ENCODE measurements at places on chromosomes 2 and 18. TPM values are rescaled to one million over a fixed set of nuclear protein-coding genes. Genes with fewer than 3 reads are reported as not detected.
A peak's percentile ranks its signal among the peaks of the same experiment; 100 is the strongest.

- DNase-seq = no peak
Measured at GRCh38 chr2:42756966-42757513, 6.9 kb downstream of the OXER1 start.

DNA sequence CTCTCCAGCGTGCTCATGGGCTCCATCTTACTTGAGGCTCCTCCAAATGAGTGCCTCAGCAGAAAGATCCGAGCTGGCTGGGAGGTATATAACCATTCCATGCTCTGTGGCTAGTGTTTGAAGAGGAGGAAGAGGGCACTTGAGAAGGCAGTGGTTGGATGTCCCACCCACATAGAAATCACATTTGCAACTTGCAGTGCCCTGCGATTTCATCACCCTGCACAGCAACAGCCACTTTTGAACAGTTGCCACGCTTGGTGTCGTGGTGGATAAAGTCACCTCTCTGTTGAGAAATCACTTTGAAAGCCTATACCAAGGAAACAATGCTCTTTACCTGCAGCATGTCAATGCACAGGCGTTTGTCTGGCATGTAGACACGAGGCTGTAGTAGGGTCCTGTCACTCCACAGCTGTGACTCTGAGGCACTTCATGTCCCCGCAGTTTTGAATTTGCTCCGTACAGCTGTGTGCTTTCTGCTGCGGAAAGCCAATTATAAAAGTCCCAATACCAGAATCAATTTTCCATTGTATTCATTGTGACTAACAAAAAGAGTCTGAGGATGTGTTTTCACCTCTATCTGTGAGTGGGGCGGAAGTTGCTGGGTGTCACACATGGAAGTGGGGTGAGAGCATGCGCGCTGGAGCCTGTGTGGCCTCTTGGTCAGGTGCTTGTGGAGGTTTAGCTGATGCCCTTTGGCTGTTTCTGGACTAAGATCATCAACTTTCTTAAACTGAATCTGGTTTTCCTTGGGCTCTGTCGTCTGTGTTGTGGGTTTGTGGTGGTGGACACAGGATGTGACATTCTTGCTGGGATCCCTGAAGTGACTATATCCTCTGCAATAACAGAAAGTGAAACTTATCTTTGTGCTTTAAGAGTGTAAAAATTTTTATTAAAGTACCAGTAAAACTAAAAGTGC lies 2.8 kb downstream of the CNDP2 start:
- peak; percentile 58 for DNase-seq

DNA sequence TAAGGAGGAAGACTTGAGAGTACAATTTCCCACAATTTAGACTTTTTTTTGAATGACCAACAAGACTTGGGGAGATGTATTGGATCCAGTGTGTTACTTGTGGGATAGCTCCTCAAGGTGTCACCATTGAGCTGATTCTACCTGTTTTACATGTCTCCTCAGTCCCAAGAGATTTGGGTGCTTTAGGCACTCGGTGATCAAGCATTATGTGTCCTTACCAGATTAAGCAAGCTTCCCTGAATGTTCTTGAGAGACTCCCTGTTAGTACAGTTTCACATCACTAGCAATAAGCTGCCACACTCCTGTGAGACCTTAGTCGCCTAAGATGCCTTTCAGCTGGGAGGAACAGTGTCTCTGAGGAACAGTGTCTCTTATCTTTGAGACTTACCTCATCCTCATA lies 384.3 kb upstream of the SYT4 start:
- no peak for DNase-seq

DNA sequence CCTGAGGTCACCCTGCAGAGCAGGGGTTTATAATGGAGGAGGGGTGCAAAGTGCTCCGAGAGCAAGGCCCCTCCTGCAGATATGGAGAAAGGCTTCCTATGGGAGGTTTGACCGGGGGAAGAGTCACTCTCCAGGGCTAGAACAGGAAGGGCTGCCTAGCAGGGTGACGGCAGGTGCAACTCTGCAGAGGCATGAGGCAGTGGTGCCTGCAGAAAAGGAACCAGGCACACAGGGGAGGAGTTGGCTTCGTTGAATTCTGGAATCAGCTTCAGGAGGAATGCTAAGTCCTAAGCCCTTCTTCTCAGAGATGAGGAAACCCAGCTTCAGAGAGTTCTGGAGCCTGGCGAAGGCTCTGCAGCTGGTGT lies 17.5 kb upstream of the HPCAL1 start:
- DNase-seq = no peak

GRCh38 chr18:79927607-79928562 lies 23.6 kb downstream of the SLC66A2 start:
- DNase-seq = no peak

DNA sequence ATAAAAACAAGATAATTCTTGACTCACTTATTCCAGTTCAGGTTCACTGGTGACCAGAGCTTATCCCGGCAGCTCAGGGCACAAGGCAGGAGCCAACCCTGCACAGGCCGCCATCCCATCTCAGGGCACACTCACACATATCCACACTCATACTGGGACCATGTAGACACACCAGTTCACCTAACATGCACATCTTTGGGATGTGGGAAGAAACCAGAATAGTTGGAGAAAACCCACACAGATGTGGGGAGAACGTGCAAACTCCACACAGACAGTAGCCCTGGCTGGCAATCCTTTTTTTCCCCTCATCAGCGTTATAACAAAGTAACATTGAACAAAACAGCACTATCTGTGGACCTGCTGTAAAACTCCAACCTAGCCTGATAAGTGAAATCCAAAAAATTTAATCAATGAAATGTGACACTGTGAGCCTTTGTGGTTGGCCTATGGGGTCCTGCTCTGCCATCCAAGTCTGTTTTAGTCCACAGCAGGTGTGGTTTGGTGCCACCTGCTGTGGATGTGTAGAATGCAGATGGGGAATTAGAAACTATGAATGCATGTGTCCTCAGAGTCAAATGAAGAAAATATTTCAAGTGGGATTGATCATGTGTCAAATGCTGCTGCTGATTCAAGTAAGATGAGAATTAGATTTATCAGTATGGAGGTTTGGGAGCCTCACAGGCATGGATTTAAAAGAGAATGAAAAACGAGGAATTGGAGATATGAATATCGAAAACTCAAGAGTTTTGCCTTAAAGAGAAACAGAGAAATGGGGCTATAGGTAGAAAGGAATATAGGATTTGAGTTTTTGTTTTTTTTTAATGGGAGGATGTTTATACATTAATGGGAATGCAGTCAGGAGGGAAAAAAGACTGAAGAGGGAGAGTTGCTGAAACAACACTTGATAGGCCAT lies 47.0 kb downstream of the UGP2 start:
- peak; percentile 13 for DNase-seq

GRCh38 chr2:111178730-111179405 lies 58.2 kb downstream of the BCL2L11 start:
- no peak for DNase-seq

DNA sequence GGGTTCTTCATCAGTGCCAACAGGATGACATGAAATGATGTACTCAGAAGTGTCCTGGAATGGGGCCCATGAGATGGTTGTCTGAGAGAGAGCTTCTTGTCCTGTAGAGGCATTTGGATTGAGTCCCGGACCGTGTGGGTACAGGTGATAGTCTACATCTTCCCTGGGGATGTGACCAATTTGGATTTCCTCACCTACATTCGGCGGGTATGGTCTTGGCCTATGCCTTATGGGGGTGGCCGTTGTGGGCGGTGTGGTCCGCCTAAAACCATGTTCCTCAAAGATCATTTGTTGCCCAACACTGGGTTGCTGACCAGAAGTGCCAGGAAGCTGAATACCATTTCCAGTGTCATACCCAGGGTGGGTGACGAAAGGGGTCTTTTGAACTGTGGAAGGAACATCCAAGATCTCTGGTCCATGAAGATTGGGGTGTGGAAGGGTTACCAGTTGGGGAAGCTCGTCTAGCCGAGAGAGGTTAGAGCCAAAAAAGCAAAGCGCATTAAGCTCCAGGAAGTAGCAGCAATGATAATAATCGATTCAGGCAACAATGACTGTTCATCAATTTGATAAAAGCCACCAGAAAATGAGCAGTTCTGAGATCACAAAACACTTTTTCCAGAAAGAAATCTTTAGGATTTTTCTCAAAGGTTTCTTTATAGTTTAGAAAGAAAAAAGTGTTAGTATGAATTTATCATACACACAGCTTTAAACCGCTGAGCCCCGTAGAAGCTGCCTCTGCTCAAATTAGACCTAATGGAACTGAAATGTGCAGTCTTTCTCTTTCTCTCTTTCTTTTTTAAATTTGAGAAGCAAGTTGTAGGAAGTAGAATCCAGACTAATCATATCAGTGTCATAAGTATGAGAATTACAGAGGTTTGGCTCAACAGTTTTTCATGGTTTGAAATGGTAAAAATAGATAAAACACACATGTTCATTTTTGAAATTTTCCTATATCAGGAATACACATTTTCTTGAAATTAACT lies 60.3 kb downstream of the ATIC start:
- no peak for DNase-seq

DNA sequence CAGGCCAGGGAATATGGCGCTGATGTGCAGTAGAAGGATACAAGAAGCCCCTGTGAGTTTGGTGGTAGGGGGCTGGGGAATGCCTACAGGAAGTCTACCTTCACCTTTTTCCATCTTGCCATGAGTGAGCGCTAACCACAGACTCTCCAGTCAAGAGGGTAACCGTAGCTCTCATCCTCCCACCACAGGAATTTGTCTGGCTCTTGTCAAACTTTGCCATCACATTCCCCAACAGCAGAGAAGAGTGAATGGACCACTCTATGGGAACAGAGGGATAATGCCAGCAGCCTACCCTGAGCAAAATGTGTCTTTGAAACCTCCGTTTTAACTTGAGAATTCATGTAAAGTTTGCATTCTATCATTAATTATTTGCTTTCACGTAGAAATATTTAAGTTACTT lies 168.3 kb downstream of the NRP2 start:
- DNase-seq = no peak

DNA sequence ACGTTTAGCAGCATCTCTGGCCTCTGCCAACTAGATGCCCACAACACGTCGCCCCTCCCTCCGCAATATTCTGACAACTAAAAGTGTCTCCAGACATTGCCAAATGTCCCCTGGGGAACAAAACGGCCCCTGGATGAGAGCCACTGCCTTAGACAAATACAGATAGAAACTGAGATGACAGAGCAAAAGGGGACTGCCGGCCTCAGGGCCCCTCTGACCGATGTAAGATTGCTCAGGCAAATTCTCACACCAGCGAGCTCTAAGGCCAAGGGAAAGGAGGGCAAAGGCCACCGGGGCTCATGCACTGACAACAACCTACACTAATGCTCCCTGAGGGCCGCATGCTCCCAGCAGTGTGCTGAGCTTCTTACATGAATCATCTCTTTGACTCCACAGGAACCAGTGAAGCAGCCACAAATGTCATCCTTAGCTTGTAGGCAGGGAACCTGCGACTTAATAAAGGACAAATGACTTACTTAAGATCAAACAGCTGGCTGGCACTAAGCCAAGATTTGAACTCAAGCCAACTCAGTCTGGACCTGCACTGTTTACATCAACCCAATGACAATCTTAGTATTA lies 228.5 kb downstream of the TTC32 start:
- DNase-seq = no peak

GRCh38 chr2:205849136-205849535 lies 166.8 kb downstream of the NRP2 start:
- DNase-seq = no peak

GRCh38 chr2:150421126-150421651 lies 66.3 kb downstream of the RND3 start:
- no peak for DNase-seq

DNA sequence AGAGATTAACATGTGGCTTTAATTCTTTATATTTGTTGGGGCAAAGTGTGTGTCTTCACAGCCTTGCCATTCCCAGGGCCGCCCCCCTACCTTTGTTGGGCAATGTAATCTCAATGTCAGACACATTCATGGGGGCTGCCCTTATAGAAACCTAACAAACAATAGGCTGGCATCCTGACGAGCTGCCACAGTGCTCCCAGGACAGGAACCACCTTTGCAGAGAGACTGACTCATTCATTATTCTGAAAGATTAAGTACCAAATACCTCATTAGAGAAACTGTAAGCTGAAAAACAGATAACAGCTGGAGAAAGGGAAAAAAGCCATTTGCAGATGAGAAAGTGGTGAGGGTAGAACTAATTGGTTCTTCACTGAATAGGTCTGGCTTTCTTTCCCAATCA lies 1587.5 kb upstream of the PIK3C3 start:
- DNase-seq = no peak

DNA sequence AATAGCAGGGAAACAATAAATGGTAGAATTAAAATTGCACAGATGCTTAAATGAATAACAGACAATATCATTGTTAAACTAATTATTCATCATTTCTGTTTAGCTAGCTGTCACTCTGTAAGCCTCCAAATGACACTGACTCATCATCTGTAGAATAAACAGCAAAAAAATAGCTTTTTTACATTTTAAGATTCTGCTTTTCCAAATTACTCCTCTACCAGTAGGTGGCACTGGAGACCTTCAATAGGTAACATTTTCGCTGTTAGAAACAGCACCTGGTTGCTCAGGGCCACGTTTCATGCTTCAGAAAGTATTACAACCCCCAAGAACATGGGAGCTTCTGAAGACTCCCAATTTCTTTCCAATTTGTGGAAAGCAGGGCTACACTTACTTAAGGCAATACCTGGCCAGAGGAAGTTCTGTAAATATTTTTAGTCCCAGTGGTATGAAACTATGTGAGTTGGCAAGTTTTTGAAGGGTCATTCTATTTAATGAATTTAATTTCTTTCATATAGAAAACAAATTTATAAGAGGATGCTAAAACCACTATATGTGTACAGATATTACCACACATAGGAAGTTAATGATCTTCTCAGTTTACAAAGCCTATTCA lies 45.4 kb downstream of the TTN start:
- DNase-seq = peak; percentile 4

DNA sequence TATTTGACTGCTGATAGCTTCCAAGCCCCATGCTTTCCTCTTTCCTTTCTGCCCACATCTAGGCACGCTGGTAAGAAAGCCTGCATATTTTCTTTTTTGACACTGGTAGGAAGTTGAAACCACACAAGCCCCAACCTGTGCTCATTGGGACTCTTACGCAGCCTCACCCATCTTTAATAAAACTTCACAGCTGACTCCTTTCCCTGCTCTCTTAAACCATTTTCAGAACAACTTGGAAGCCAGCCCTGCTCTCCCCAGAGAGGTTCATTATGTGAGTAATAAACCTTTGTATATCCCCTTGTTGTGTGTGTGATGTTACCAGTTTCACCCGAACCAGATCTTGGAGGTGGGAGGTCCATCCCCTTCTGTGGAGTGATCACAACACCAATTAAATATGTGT lies 268.4 kb downstream of the GPD2 start:
- no peak for DNase-seq

DNA sequence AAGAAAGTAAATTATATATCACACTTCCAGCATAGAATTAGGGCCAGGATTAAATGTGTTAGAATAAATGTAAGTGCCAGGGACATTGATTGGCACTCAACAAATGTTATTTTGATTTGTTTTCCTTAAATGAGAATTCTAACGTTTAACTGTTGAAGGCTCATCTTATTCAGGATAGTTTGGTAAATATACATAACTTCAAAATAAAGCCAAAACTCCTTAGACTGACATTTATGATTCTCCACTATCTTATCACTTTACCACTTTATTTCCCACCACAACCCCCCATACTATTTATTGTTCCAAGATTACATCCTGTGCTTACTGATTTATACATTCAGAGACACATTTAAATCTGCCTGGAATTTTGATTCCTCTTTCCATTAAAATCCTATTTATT lies 769.5 kb upstream of the CDH2 start:
- DNase-seq = no peak

Gene CAVIN2
- total RNA-seq = 39.0 TPM

Gene FLACC1
- 0.27 TPM for total RNA-seq

Gene PCARE
- total RNA-seq = under 0.01 TPM

Gene SRD5A2
- not detected for total RNA-seq

Gene OR6B2
- total RNA-seq = not detected

Gene MAIP1
- 25.0 TPM for total RNA-seq

Gene PROM2
- total RNA-seq = 0.54 TPM

Gene BMP10
- under 0.01 TPM for total RNA-seq

Gene NMUR1
- total RNA-seq = 0.54 TPM

Gene MAPRE3
- 3.0 TPM for total RNA-seq

Gene TCF7L1
- total RNA-seq = not detected
